Inflammatory macrophage (primary cell): ENCODE measurements at places on chromosomes 12 and 14.

GRCh38 chr14:90814806-90815571 lies 1.2 kb downstream of the TTC7B start:
- no peak for DNase-seq

GRCh38 chr12:122265476-122265875 lies 818 bp downstream of the VPS33A start:
- no peak for DNase-seq

DNA sequence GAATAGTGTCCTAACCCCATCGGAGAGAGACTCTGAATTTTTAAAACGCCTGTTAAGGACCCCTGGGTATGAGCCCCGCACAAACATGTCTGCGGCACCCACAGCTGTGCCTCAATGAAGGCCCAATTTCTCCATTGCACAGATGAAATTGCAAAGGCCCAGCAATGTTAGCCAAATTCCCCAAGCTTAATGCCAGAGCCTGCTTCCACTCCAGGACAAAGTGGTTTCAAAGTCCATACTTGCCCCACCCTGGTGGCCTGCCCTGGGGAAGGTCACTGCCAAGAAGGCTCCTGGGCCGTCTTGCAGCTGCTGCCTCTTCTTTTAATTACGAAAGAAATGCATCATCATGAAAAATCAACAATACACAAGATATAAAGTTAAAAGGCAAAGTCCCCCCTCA lies 1179.7 kb downstream of the VRK1 start:
- DNase-seq, result no peak

GRCh38 chr12:60257063-60257462 lies 661.2 kb downstream of the SLC16A7 start:
- DNase-seq, result no peak

DNA sequence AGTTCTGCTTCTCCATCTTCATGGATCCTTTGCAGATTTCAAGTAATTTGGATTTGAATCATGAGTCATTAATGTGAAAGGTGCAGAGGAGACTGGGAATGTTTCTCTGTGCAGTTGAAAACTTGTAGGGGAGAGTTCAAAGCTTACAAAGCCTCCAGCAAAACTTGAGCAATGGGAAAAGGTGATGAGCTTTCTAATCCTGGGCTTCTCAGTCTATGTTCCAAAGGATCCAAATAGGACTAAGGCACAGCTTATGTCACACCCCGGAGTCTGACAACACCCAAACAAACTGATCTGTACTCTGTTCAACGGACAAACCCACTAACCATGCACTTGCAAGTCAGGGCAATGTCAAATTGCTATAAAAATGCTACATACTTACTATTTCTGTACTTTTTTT lies 134.8 kb downstream of the DUSP6 start:
- no peak for DNase-seq

DNA sequence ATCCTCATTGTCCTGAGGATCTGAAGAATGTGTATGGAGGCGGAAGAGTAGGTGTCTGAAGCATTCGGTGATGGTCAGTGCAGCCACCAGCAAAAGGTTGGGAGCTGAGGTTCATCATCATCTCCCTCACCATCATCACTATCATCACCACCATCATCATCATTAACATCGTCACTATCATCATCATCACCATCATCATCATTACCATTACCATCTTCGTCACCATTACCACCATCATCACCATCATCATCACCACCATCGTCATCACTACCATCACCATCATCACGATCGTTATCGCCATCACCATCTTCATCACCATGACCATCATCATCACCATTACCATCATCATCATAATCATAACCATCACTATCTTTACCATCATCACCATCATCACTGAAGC lies 90.8 kb upstream of the TMEM132D start:
- DNase-seq, result no peak

DNA sequence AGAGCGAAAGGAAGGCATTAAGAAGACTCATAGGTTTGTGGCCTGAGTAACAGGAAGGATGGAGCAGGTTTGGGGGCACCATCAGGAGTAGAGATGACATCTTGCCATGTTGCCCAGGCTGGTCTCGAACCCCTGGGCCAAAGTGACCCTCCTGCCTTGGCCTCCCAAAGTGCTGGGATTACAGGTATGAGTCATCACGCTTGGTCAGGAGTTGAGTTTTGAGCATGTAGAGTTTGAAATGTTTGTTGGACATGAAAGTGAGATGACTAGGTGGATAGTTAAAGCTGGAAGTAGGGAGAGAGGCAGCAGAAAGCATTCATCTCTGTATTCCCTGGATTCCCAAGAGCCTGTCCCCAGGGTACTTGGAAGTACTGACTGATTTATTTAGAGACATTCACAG lies 112.6 kb downstream of the ERC1 start:
- no peak for DNase-seq

DNA sequence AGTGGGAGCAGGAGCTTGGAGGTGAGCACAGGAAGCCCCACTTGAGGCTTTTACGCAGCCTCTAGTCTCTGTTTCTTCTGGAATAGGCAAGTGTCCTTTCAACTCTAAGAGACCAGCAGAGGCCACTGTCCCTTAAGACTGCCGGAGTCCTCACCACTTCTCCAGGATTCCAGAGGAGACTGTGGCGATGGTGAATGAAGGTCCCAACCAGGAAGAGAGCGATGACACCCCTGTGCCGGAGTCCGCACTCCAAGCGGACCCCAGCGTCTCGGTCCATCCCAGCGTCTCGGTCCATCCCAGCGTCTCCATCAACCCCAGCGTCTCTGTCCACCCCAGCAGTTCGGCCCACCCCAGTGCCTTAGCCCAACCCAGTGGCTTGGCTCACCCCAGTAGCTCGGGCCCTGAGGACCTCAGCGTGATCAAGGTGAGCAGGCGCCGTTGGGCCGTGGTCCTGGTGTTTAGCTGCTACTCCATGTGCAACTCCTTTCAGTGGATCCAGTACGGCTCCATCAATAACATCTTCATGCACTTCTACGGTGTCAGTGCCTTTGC lies 442 bp downstream of the FLVCR2 start:
- DNase-seq, result peak; percentile 74

DNA sequence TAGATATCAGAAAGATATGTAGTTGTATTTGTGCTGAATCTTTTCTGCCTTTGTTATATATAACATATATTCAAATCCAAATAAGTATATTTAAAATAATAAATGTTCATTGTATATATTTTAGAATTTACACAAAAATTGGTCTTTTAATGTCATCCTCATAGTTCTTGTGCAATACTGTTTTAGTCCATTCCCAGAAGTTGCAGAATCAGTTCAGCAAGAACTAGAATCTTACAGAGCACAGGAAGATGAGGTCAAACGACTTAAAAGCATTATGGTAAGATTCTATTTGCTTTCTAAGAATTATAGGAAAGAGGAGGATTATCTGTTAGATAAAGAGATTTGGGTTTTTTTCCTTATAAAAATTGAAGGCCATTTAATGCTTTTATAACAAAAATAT lies 51.0 kb downstream of the SCFD1 start:
- no peak for DNase-seq

- peak; percentile 40 for DNase-seq
Observed at GRCh38 chr14:71430678-71431376, 501.4 kb upstream of the RGS6 start.

- peak; percentile 64 for DNase-seq
Observed at GRCh38 chr12:93137656-93138612, 208.8 kb upstream of the EEA1 start.

- no peak for DNase-seq
Observed at GRCh38 chr12:24455811-24456210, 493.1 kb downstream of the BCAT1 start.

GRCh38 chr12:129184127-129184928 lies 331.1 kb downstream of the GLT1D1 start:
- DNase-seq, result no peak

DNA sequence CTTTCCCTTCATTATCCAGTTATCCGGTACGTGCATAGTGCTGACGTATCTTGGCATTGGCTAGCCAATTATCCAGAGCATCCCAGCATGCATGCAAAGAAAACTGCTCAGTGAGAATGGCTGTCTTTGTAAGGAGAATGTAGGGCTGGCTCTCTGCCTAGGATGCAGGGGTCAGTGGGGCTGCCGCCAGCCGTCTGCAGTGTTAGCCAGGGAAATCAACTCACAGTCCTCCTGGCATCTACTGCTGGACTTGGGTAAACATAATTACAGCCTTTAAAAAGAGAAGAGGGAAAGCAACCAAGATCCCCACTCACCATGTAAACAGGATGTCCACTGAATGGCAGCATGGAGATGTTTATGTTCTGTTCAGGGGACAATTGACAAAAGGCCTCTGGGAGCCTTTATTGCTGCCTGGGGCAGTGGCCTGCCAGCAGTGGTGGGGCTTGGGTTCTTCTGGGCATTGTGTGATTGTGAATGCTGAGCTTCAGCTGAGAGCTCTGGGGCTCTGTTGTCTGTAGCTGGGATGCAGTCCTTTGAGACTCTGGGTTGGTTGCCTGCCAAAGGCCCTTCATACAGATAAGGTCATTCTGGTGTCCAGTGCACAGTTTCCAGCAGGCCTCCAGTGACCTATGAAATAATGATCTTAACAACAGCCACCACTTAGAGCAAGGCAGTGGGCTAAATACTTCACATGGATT lies 121.8 kb downstream of the TBC1D30 start:
- DNase-seq, result no peak

DNA sequence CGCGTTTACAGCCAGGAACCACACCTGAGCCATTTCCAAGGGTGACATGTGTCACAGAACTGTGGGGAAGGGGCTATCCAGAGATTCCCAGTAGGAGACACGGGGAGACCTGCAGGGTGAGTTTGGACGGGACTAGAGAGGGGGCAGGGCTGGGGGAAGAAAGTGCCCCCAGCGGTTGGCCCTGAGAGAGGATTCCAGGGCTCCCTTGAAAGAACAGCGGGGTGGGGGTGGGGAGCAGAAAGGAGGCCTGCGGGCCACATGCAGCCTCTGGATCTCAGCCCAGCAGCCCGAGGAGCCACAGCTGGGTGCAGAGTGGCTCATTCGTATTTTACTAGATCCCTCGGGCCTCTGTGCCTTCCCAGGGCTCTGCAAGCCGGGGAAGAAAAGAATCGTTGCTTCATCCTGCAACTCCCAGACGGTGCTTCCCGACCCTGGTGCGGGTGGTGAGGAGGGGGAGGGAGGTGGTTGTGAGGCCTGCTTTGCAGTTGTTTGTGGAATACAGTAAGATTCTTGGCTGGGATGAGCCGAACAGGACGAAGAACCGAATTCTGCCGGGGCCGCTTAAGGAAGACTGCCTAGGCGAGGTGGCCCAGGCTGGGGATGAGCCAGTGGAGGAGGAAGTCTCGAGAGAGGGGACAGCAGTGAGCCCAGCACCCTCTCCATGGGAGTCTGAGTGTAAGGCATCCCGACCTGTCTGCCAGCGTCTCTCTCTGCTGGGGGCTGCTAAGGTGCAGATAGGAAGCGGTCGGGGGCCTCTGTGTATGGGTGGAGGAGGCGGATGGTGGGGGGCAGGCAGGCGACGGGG lies 36.1 kb upstream of the ANKRD9 start:
- no peak for DNase-seq

DNA sequence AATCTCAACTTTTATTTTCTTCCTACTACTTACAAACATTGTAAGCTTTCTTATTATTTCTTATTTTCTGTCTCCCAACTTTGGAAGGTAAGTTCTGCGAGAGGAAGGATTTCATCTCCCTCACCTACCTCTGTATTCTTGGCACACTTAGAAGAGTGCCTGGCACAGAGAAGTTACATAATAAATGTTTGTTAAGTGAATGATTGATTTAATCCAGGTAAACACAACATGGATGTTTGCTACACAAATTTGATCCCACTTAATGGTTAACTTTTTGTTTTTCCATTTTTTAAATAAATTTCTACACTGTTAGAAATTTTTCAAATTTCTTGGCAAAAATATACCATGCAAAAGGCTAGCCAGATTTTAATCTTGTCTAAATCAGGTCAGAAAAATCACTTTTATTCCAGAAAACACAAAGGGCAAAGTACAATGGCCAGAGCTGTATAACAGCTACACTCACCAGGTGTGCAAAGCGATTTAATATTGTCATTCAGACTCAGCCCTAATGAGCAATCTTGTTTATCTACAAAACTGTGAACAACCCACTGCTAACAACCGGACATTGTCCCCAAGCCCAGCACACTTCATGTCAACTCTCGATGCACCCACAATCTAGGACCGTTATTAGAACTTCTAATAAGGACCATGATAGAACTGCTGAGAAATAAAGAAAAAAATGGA lies 222.1 kb upstream of the EEA1 start:
- DNase-seq, result no peak

- no peak for DNase-seq
Observed at GRCh38 chr14:105600939-105601359, 74.6 kb downstream of the TMEM121 start.

DNA sequence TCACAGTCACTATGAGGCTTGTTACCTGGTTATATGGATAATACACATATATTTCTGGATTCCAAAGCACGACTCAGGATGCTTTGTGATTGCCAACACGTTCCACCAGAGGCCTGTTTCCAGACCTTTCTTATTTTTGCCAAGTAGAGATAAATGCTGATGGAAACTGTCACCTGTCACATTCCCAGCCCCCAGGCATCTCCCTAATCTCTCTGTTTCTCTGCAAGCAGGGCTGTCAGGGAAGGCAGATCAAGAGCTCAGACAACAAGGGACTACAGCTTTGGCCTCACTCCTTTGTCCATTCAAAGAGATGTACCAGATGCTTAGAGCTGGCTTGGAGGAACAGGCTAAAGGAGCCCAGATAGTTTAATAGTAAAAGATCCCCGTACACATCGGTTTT lies 21.8 kb upstream of the DDHD1 start:
- DNase-seq, result no peak

GRCh38 chr12:76680940-76681339 lies 83.0 kb upstream of the ZDHHC17 start:
- DNase-seq, result no peak

DNA sequence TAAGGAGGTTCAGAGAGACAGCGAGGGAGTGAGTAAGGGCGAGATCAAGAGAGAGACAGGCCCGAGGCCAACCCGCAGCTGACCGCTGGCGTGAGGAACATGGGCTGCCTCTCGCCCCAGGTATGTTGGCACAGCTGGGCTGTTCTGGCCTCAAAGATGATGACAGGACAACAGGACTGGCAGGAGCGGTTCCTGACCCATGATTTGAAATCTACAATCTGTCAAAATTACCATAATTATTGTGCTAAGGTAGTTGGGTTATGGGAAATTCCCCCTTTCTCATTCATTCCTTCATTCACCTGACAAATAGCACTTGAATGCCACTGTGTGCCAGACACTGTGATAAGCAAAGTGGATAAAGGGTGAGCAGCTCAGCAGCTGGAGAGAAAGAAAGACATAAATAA lies 5.1 kb upstream of the ENDOU start:
- no peak for DNase-seq
